Cardiac septum (tissue), 1 donor: ENCODE measurements at places on chromosomes 6 and 20. TPM values are rescaled to one million over a fixed set of nuclear protein-coding genes. Genes with fewer than 3 reads are reported as not detected.

Gene FBXO30
- total RNA-seq: 15.6 TPM

Gene GINM1
- total RNA-seq: 53.8 TPM

Gene OR12D1
- total RNA-seq: not detected

Gene CFAP206
- total RNA-seq: not detected

Gene PBOV1
- not detected for total RNA-seq

Gene SLC35F1
- total RNA-seq: 7.7 TPM

Gene CPNE1
- total RNA-seq: 77.9 TPM

Gene CLIC1
- total RNA-seq: 131 TPM

Gene MAS1
- total RNA-seq: 0.03 TPM

Gene GCNT2
- total RNA-seq: 37.1 TPM

Gene UBE3D
- total RNA-seq: 2.2 TPM

Gene SLC22A16
- total RNA-seq: not detected

Gene ADGRF4
- not detected for total RNA-seq

Gene SGK2
- total RNA-seq: 0.70 TPM

Gene ATP6V1G2
- 2.6 TPM for total RNA-seq

Gene SLC9A8
- total RNA-seq: 7.2 TPM

Gene C20orf204
- total RNA-seq: 0.86 TPM

Gene C6orf47
- 17.7 TPM for total RNA-seq

Gene SCAND1
- total RNA-seq: 49.5 TPM

Gene NOTCH4
- total RNA-seq: 31.2 TPM

Gene VSX1
- total RNA-seq: 0.54 TPM

Gene FAM83B
- total RNA-seq: 0.11 TPM

Gene TULP1
- total RNA-seq: not detected

Gene HCK
- total RNA-seq: 5.5 TPM

Gene PRSS16
- total RNA-seq: not detected

Gene RALGAPA2
- total RNA-seq: 22.5 TPM

Gene SYCP2
- 0.94 TPM for total RNA-seq

Gene SSTR4
- total RNA-seq: not detected

Gene ZC2HC1B
- not detected for total RNA-seq

Gene REM1
- 2.1 TPM for total RNA-seq

Gene POPDC3
- total RNA-seq: 35.1 TPM

Gene NINL
- 1.4 TPM for total RNA-seq
